ENCODE measurements at places on chromosomes 3 and 15. TPM values are rescaled to one million over a fixed set of nuclear protein-coding genes. Genes with fewer than 3 reads are reported as not detected.

DNA sequence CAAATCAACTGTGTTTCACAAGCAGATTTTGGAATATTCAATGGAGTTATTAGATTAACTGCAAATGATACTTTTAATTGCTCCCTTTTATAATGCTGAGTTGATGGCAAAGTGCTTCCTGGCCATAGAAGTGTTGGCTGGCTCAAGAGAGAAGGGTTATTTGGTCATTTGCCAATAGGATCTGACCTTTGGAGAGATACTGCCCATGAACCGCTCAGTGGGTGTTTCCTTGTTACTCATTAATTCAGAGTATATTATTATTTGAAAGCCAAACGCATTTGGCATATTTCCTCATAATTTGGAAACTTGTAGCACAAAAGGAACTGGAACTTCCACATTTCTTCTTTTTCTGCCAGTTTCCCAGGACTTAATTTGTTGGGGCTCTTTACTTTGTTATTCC lies 234.7 kb downstream of the CDIN1 start:
- no peak for DNase-seq

- DNase-seq, result no peak
Measured at GRCh38 chr3:84194029-84194428, 764.8 kb upstream of the CADM2 start.

MUSTN1 gene
- polyA plus RNA-seq, result 0.57 TPM

DNA sequence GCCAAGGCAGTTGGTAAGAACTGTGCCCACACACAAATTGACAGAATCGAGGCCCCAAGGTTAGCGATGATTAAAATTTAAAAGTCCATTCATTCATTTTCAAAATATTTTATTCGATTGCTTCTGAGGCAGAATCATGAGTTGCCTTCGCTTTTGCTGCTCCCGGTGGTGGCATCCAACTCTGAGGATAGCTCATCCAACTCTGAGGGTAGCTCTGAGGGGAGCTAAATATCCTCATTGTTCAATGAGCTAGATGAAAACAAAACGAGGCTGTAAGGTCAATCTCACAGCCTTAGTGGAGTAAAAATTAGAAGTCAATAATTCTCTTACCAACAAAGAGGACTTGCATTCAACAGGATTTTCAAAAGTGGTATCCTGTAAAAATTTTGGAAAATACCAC lies 897 bp upstream of the CHL1 start:
- DNase-seq, result no peak

EPM2AIP1 gene
- polyA plus RNA-seq, result 50.6 TPM

DNA sequence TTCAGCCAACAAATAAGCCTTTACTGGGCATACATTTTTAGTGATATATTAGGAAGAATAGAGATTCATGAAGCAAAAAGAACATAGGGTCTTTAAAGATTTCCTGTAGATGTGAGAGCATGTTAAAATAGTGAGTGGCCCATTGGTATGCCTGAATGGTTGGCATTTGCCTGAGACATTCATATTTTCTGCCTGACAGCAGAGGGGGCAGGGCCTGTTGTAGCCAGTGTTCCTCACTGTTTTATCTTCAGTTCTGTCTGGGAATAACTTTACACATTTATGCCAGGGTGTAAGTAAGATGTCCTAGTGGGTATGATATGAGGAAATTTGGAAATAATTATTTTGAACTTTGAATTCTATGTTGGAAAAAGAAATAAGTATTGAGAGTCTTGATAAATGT lies 704.7 kb upstream of the ARPP21 start:
- DNase-seq, result no peak

DNA sequence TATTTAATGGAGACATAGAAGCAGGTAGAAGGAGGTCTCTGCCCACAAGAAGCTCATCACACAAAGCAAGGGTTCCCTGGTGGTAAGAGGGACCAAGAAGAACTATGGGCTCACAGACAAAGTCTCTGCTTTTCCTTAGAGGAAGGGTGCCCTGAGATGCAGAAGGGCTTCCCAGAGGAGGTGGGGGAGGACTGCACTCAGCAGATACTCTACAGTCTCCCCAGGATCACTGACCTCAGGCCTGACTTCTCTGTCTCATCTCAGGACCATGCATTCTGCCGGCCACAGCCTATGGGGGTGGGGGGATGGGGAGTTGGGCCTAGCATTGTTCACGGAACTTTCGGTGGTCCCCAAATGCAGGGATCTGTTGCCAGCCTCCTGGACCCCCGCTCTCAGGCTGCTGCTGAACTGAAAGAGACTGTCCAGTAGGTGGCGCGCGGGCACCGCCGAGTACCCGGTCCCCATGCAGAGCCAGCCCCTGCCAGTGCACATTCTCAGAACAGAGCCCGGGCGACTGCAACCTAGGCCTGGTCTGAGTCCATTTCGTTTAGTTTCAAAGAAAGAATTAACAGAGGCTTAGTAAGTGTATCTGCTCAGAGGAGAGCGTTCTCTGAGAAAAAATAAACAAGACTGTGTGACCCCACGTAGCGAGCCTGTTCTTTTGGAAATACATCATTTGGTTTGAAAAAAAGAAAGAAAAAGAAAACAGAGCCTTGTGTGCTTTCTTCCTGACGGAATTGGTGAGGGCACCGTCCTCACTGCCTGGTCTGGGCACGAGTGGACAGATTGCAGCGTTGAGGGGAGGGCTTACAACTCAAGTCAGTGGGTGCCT lies 74.1 kb downstream of the LRTM1 start:
- DNase-seq, result no peak

CAMKV gene
- polyA plus RNA-seq, result 0.08 TPM

DNA sequence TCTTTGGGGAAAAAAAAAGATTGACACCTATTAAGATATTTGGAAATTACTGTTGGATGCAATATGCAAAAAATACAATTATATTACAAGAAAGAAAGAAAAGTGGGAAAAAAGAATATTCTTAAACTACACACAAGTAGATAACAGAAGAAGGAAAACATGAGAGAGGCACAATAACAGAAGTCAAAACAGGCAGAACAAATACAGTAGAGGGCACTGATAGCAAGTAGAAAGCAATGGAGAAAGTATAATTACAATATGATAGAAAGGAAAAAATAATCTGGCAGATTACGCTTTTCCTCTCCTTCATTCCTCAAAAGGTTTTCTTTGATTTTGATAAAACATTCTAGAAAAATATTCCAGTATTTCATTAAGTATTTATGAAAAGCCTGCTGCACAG lies 72.1 kb downstream of the ADAM10 start:
- no peak for DNase-seq

DNA sequence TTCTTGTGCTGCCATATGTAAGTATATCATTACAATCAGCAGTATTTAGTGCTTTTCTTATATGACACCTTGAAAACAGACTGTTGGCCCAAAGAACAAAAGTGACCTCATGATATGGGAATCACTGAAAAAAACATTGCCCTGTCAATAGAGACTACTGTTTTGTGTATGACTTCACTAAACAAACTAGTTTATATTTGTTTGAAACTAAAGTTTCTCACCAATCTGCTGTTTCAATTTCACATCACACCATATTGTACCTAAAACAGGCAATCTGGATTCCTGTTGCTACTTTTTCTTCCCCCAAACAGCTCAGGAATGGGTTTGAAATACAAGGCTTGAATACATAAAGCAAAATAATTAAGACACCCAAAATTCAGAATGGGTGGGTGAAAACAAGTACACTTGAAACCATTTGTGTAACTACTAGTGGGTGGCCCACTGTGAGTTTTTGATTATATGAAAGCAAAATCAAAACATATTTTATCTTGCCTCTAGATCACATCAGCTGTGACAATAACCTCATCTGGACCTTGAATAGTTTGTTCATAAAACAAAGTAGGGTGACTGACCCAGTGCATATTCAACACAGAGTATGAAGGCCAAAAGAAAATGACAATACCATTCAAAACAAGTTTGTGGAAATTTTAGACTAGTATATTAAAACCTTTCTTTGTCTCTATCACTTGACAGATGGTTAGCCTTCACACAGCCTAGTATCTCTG lies 5.9 kb downstream of the ZBTB20 start:
- no peak for DNase-seq

DNA sequence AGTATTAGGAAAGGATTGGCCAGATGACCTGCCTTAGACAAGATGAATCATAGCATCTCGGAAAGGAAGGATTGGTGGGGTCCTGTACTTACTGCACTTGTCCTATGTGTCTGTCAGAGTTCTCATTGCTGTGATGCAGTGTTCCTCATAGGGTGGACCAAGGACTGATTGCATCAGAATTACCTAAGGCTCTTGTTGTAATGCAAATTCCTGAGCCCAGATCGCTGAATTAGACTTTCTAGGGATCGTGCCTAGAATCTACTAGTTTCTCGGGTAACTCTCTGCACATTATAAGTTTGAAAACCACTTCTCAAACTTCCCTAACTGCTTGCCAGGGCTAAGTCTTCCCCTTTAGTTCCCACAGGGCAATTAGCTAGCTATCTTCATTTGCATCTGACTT lies 74.9 kb upstream of the SKOR1 start:
- DNase-seq, result no peak

GRCh38 chr3:62374341-62375218 lies 1.2 kb upstream of the FEZF2 start:
- no peak for DNase-seq

GRCh38 chr3:46091741-46092701 lies 64.7 kb upstream of the XCR1 start:
- no peak for DNase-seq

COMMD4 gene
- polyA plus RNA-seq, result 124 TPM

- no peak for DNase-seq
Measured at GRCh38 chr3:29754346-29754745, 473.5 kb downstream of the RBMS3 start.

GRCh38 chr3:45885979-45886705 lies at the start of gene CCR9:
CCR9 (plus strand) TSS chr3:45886543; CDS start chr3:45894934, 8,391 bp downstream.
- DNase-seq, result no peak

DNA sequence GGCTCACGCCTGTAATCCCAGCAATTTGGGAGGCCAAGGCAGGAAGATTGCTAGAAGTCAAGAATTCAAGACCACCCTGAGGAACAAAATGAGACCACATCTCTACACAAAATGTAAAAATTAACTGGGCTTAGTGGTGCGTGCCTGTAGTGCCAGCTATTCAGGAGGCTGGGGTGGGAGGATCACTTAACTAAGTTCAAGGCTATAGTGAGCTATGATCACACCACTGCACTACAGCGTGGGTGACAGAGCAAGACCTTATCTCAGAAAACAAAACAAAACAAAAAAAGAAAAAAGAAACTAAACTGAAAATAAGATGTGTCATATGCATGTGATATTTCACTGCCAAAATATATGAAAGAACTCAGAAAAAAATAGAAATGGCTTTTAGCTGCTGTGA lies 243.3 kb upstream of the CCDC54 start:
- DNase-seq, result no peak

DNA sequence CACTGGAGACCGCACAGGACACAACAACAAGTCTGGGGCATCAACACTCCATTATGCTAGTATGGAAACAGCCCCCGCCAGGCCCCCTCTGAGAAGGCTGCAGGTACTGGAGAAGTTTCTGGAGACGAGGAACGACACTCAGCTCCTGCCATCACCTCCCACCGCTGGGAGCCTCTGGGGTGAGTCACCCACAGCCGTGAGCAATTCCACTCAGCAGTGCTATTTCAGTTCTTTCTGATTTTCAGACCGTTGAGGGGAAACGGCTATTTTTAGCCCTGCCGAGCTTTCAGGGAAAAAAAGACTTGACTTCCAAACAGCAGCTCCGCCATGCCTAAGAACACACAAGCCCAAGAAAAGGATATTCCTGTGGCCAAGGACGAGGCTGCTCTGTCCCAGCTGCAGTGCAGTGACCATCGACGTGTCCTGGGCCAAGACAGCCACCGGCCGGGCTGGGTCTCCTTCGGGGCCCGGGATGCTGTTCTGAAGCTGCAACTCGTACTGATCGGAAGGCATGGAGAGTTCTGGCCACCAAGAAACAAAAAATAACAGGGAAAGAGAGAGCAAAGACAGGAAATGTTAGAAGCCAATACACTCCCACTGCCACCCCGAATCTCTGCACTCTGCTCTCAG lies 40.8 kb downstream of the NUP210 start:
- no peak for DNase-seq

DNA sequence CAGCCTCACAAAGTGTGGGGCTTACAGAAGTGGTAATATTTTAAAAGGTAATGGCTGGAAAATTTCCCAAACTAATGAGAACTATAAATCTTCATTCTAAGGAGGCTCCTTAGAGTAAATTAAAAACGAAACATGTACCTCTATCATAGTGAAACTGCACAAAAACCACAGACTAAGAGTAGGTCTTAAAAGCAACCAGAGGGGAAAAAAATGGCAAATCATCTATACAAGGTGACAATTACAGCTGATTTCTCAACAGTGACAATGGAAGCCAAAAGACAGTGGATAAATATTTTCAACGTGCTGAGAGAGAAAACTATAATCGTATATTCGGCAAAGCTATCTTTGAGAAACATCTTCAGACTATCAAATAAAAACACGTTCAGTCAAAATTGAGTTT lies 20.6 kb downstream of the HEG1 start:
- no peak for DNase-seq

GRCh38 chr15:90271459-90272166 lies 6.1 kb downstream of the NGRN start:
- DNase-seq, result no peak

DNA sequence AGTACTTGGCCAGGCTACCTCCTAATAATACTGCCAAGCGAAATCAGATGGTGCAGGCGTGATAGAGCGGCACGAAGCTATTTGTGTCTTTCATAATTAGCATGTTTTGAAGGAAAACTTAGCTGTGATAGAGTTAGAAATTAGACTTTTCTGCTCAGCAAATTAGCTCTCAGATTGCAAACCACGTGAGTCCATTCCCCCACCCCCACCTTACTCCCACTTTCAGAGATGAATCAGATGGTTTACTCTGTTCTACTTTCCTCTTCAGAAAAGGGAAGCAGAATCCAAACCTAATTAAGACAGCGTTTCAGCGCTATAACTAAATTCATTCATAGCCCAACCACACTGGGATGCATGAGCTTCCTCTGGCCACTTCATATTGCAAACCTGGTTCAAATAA lies 214.6 kb downstream of the SLCO3A1 start:
- DNase-seq, result no peak

SCAANT1 gene
- polyA plus RNA-seq, result 1.8 TPM

- no peak for DNase-seq
Measured at GRCh38 chr3:172074586-172074985, 35.2 kb downstream of the FNDC3B start.

DNA sequence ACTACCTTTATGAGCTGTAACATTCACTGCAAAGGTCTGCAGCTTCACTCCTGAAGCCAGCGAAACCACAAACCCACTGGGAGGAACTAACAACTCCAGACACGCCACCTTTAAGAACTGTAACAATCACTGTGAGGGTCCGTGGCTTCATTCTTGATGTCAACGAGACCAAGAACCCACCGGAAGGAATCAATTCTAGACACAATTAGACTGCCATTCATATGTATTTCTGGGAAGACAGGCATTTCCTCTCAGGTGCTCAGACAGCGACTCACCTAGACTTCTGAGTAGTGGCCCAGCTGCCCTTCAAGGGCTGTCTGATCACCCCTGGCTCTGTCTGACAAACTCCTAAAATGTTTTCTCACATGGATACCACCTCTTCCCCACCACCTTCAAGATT lies 506.8 kb downstream of the PDCD6IP start:
- DNase-seq, result no peak

GRCh38 chr3:19147905-19148767 lies at the start of gene KCNH8:
KCNH8 (plus strand) TSS chr3:19148510; CDS start chr3:19148720, 210 bp downstream.
- DNase-seq, result no peak

Data from left renal cortex interstitium (tissue), 4 donors.